ENCODE measurements at places on chromosomes 7 and 10. TPM values are rescaled to one million over a fixed set of nuclear protein-coding genes. Genes with fewer than 3 reads are reported as not detected.

The NEUROG3 gene
- total RNA-seq = not detected

The C10orf67 gene
- 0.29 TPM for total RNA-seq

The ADCY1 gene
- total RNA-seq = 2.5 TPM

The CNPY1 gene
- total RNA-seq = not detected

The OR6B1 gene
- total RNA-seq = not detected

The HYCC1 gene
- 43.8 TPM for total RNA-seq

The FAM25A gene
- total RNA-seq = not detected

The VWDE gene
- 8.8 TPM for total RNA-seq

The AP5Z1 gene
- 23.3 TPM for total RNA-seq

The CDC14C gene
- not detected for total RNA-seq

The TRIL gene
- 0.48 TPM for total RNA-seq

The PPP1R3C gene
- 9.4 TPM for total RNA-seq

The RASA4 gene
- total RNA-seq = 43.6 TPM

The ADAM22 gene
- 3.4 TPM for total RNA-seq

The ZMIZ2 gene
- total RNA-seq = 30.1 TPM

The NMT2 gene
- 32.4 TPM for total RNA-seq

The IRF5 gene
- 19.4 TPM for total RNA-seq

The ZDHHC16 gene
- total RNA-seq = 44.6 TPM

The PODXL gene
- total RNA-seq = 20.3 TPM

The H2BK1 gene
- total RNA-seq = not detected

The VPS41 gene
- 55.8 TPM for total RNA-seq

The PSD gene
- 13.4 TPM for total RNA-seq

The CPN1 gene
- total RNA-seq = not detected

The CDK14 gene
- total RNA-seq = 29.8 TPM

The POLD2 gene
- 39.7 TPM for total RNA-seq

The SRPK2 gene
- total RNA-seq = 44.6 TPM

The TMEM236 gene
- total RNA-seq = 0.59 TPM

The GDF2 gene
- total RNA-seq = not detected

The EPHB6 gene
- total RNA-seq = 5.2 TPM

The FAM25G gene
- not detected for total RNA-seq

The CH25H gene
- 6.0 TPM for total RNA-seq

The CYP3A7 gene
- total RNA-seq = 1.5 TPM

The MEOX2 gene
- 19.7 TPM for total RNA-seq

The CUX1 gene
- 41.1 TPM for total RNA-seq

The C10orf90 gene
- 3.9 TPM for total RNA-seq

The CTAGE4 gene
- 31.5 TPM for total RNA-seq

The GIMAP1 gene
- 9.0 TPM for total RNA-seq

The ELFN1 gene
- 0.59 TPM for total RNA-seq

The SLC18A3 gene
- total RNA-seq = not detected

The IKZF1 gene
- total RNA-seq = 21.4 TPM

The DGKI gene
- total RNA-seq = 2.9 TPM

The PTN gene
- 343 TPM for total RNA-seq

The SLC13A1 gene
- total RNA-seq = not detected

The ERVW-1 gene
- total RNA-seq = not detected

The EPDR1 gene
- total RNA-seq = 8.2 TPM

The ACSM6 gene
- total RNA-seq = not detected

The SCART1 gene
- total RNA-seq = 1.4 TPM

The GIMAP7 gene
- 9.4 TPM for total RNA-seq

The ELN gene
- total RNA-seq = 25.9 TPM

The FZD1 gene
- 11.0 TPM for total RNA-seq

The OGDH gene
- 46.2 TPM for total RNA-seq

The ST8SIA6 gene
- 32.1 TPM for total RNA-seq

The CCL24 gene
- not detected for total RNA-seq
